ENCODE measurements at places on chromosomes 6 and 20.

DNA sequence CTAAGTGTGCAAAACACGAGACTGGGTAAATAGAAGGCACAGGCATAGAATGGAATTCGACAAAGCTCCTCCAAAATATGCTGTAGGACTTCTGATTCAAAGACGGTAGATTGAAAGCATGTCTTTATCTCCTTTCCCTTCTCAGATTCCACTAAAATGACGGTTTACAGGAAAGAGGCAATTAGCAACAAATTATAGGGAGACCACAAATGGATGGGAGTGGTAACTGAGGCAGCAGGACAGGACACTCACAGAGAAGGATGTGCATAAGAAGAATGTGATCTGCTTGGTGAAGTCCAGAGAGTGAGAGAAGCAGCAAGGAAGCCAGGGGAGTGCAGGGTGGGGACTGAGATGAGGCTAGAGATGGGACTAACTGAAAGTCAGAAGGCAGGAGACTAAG is 113.4 kb upstream of the MRPS10 start:
- DNase-seq, result no peak

DNA sequence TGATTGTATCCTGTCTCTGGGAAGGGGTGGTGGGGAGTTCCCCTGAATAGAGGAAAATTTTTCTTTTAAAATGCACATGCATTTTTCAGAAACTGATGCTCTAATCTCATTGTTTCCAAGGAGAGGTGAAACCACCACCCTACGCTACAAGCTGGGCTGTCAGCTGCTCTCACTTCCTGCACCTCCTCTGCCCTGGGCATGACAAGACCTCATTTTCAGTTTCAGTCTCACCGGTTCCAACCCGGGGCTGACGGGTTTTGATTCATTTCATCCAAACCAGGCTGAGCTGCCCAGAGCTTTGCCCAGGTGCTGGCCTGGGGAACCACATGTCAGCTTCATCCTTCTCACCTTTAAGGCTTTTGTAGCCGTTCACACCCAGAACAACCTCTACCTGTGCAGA is 99.7 kb downstream of the EYA2 start:
- DNase-seq, result no peak

- no peak for DNase-seq
Measured at GRCh38 chr6:81263531-81264168, 488.8 kb downstream of the TENT5A start.

- no peak for DNase-seq
Measured at GRCh38 chr6:166293731-166294584, 14.2 kb downstream of the PRR18 start.

DNA sequence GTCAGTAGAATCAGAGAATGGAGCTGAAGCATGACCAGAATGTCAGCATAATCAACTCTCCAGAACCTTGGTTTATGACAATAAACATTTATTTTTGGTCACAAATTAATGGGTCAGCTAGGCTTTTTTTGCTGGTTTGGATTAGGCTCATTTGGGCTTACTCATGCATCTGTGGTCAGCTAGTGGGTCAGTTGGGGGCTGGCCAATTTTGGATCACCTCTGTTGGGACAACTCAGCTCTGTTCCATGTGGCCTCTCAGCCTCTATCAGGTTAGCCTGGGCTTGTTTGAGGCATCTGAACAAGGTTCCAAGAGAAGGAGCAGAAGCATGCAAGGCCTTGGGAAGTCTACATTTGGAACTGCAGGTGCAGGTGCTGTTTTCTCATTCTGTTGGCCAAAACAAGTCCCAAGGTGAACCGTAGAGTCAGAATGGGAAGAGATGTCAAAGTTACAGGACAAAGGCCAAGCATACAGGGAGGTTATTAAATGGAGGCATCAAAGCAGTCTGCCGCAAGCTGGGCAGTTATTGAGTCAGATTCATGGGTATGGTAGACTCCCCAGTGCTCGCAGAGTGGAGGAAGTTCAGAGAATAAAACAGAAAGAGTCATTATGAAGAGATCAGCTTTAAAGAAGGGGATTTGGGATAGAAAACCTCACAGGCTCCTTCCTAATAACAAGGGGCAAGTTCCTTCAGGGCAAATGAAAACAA is 173.0 kb downstream of the PLCB4 start:
- DNase-seq, result no peak

GRCh38 chr6:150813993-150814359 is 51.5 kb upstream of the MTHFD1L start:
- DNase-seq, result no peak

DNA sequence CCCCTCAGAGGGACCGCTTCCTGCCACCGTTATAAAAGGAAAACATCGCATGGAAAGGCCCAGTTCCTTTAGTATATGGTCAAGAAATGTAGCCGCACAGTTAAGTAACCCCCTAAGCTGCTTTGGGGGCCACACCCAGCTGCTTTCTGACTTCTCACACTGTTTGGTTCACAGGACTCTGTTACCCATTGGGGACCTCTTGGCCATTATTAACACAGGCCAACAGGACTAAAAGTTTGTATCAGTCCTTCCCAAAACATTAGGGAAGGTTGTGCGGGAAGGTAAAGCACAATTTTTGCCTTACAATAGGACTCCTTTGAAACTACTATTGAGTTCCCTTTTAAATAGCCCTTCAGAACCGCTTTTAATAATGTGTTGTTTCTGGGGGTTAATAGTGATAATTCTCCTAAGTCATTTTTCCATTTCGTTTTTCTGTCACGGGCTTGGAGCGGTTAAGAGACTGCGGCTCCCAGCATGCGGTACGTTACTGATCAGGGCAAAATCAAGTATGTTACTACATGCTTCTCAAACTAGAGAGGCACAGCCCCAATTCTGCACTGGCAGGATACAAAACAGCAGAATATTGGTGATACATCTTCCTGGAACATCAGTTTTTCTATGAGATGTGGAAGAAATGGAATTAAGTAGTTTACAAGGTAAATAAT is 668 bp upstream of the RPP40 start:
- DNase-seq, result no peak

DNA sequence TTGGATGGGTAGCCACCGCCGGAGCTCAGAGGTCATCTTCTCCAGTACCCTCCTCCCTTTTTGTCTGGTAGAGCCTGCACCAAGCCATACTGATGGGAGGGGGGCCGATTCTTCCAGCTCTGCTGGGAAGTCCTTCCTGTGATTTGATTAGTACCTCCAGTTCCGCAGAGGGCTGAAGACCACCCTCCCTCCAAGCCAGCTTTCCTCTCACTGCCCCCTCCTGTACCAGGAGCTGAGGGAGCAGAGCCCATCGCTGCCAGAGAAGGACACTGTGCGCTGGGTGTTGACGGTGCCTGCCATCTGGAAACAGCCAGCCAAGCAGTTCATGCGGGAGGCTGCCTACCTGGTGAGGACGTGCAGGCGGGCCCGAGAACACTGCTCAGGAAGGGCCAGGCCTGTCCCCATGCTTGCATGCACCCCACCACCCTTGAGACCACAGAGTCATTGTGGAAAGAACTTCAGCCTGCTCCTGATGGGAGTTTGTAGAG is 13.2 kb downstream of the HSPA12B start:
- no peak for DNase-seq

DNA sequence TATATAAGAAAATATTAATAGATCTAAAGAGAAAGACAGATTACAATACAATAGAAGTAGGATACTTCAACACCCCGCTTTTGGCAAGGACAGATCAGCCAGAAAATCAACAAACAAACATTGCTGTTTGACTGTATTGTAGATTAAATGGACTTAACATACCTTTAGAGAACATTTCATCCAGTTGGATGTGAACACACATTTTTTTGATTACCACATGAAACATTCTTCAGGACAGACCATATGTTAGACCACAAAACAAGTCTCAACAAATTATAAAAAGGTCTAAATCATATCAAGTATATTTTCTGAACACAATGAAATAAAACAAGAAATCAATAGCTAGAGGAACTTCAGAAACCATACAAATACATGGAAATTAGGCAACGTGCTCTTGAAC is 148.2 kb downstream of the TRMT11 start:
- no peak for DNase-seq

DNA sequence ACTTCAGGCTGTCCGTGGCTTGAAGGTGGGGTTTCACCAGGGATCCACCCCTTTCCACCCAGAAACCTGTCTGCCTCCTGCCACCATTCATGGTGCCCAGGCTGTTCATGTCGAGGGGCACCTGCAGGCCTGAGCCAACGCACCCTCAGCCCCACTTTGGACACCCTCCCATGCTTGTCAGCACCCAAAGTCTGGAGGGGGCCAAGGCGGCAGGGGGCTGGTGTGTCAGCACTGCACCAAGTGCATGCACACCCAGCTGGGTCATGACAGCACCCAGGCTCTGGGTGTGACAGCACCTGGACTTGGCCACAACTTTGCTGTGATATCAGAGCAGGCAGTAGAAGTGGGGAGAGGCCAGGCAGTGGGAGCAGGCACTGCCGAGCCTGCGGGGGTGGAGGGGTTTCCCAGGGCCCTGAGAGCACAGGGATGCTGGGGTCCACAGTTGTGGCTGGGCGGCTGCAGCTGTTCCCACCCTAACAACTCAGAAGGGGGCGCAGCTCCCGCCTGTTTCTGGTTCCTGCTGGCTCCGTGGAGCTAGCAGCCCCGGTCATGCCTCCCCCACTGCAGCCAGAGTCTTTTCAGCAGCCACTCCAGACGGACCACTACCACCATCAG is 33.3 kb upstream of the GRM4 start:
- DNase-seq, result no peak

GRCh38 chr6:56593801-56594318 is 48.8 kb downstream of the DST start:
- DNase-seq, result no peak
